Activated T-cell treated with anti-CD3 and anti-CD28 coated beads, Interleukin-2, amount 50 U/mL, for 24 hours (primary cell): ENCODE measurements at places on chromosomes 3 and 15.

DNA sequence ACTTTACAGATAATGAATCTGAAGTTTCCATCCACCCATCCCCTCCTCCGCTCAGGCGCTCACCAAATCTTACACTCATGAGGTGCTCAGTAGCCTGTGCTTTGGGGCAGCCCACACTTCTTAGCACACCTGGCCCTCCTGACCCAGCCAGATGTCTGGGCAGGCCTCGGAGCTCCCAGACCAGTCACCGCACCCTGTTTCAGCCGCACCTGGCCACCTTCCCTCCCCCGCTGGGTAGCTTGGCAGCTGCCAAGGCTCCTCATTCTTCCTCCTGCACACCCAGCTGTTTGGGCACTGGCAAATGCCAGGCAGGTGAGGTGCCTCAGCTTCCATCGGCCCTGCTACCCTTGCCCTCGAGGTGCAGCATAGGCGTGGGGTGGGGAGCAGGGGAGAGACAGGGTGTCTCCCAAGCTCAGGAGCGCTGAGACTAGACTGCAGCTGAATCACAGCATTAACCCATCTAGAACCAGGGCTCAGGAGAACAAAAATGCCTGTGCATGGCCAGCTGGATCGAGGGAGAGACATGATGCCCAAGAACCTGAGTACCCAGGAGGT lies 45.8 kb downstream of the CDC25A start:
- no peak for DNase-seq

DNA sequence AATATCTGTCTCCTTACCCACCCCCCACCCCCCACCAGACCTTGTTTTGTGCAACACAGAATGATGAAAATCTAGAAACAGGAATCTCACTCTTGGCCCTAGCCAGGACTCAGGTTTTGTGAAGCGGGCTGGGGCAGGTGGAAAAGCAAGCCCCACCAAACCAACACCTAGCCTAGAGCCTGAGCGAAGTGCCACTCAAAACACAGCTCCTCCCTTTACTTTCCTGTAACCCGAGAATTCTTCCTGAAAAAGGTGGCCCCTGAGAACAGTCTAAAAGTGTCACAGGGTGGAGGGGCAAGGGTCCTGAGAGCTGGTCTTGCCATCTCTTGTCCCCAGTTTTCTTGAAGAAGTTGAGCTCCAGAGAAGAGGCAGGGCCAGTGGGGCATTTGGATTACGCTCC lies 17.4 kb upstream of the RPUSD3 start:
- no peak for DNase-seq

- no peak for DNase-seq
These were observed 47.2 kb upstream of the IQSEC1 start for GRCh38 chr3:13120289-13120927.

DNA sequence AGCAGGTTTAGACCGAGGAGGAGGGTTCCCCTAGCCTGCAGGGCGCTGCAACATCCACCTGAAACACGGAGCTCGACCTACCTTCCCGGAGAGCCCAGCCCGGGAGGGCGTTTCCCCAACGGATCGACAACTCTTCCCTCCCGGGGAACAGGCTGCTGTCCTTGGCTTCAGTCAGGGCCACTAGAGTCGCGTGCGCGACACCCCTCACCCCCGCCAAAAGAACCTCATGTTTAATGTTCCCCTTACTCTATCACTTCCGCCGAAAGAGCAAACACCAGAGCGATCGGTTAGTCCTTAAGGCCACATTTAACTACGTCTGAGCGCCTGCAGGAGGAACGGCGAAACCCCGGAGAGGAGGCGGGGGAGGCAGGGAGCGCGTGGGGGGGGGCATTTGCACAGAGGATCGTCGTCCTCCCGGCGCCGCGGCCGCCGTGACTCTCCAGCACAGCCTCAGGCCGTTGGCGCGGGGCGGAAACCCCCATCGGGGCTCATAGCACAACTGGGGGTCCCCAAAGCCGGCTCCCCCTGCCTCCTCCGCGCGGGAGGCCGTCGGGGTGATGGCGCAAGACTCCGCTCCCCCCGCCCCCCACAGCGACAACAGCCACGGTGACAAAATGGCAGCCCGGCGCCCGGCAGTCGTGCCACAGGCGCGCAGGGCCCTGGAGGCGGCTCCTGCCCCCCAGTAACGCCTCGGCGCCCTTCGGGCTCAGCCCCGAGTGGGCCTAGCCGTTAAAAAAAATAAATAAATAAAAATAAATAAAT lies 3.2 kb downstream of the ANP32A start:
- DNase-seq = peak; percentile 89

DNA sequence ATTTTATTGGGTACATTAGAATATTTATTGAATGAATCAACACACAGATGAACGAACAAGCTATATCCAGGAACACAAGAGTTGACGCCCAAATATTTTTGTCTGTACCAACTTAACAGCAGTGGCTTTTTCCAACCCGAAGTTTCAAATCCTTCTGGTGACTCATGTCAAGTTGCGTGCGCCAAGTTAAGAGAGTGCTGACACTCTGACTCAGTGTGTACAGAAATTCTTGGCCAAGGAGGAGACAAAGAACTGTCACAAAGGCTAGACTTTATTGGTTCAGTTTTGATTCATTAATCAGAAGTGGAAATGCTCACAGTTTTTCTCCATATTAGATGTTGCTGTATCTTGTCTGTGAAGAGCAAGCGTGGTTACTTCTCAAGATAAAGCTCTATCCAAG lies 59.6 kb upstream of the TSC22D2 start:
- DNase-seq = no peak

GRCh38 chr3:14920536-14920935 lies 26.8 kb upstream of the NR2C2 start:
- DNase-seq = no peak

DNA sequence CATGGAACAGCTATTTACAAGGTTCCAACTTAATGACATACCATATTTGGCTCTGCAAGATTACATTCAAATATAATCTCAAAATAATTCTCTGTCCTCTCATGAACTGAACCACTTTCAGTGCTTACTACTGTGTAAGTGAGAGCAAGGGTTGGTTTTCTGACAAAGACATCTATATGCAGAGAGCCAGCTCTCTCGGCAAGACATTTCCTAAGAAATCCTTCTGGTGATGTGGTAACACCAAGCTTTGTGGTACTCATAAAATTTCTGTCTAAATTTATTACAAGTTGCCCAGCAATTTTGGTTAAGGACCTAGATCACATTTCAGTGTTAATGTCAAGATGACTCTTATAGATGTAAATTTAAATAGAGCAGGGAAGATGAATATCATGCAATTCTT lies 184.9 kb downstream of the GAP43 start:
- no peak for DNase-seq

DNA sequence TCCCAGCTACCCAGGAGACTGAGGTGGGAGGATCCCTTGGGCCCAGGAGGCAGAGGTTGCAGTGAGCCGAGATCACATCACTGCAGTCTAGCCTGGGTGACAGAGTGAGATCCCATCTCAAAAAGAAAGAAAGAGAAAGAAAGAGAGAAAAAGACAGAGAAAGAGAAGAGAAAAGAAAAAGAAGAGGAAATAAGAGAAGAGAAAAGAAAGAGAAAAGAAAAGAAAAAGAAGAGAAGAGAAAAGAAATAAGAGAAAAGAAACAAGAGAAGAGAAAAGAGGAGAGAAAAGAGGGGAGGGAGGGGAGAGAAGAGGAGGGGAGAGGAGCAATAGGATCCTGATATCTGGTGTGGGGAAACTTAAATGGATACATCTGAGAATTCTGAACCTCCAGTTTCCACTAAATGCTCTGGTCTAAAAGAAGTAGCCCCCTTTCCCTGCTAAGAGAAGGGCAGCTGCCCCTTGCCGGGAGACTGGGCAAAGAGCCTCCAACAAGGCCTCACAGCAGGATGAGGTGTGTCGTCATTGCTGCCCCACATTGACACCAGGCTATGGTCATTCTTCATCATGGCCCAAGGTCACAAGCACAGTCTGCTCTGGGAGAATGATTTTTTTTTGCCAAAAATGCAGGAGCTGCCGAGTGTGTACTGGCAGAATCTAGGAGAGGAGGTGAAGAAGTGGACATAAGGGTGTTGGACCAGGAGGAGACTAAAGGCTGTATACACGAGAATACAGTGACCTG lies 21.1 kb upstream of the COMMD4 start:
- no peak for DNase-seq
